ENCODE measurements at places on chromosomes 13 and 19.
A peak's percentile ranks its signal among the peaks of the same experiment; 100 is the strongest.

GRCh38 chr13:111204438-111205177, 89.5 kb downstream of the ARHGEF7 start:
- no peak for DNase-seq

- DNase-seq, result no peak
These were observed 9.1 kb downstream of the ZNF555 start for GRCh38 chr19:2850256-2850925.

GRCh38 chr13:26132756-26133155, 80.9 kb upstream of the SHISA2 start:
- DNase-seq, result no peak

- no peak for DNase-seq
These were observed 9.6 kb upstream of the NOTCH3 start for GRCh38 chr19:15210323-15210781.

- DNase-seq, result no peak
These were observed 1.9 kb upstream of the C1QTNF9 start for GRCh38 chr13:24307211-24308067.

DNA sequence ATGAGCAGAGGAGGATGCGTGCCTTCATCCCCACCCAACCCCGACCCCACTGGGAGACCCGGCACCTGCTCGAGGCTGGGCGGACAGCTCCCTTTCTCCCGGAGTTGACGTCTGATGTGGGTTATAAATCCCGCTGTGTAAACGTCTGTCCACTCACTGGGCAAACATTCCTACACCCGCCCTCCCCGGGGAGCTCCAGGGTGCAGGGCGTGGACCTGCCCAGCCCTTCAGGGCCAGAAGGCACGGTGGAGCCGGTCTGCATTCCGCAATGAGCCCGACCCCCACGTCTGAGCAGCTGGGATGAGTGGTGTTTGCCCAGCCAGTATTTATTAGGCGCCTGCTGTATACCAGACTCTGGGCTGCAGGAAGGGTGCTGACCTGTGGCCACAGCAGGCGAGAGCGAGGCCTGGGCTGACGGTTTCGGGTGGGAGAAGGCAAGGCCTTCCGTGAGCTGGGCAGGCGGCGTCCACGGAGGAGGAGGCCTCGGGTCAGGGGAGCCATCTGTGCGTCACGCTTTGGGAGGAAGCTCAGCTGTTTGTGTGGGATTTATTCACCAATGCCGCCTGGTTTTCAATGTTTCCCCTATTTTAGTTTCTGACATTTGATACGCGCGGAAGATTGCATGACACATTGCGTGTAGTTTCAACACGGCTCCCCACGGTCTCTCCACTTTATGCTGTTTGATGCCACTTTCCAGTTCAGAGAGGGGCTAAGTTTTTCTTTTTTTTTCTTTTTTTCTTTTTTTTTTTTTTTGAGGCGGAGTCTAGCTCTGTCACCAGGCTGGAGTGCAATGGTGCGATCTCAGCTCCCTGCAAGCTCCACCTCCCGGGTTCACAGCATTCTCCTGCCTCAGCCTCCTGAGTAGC, 2.0 kb downstream of the MISP start:
- no peak for DNase-seq

DNA sequence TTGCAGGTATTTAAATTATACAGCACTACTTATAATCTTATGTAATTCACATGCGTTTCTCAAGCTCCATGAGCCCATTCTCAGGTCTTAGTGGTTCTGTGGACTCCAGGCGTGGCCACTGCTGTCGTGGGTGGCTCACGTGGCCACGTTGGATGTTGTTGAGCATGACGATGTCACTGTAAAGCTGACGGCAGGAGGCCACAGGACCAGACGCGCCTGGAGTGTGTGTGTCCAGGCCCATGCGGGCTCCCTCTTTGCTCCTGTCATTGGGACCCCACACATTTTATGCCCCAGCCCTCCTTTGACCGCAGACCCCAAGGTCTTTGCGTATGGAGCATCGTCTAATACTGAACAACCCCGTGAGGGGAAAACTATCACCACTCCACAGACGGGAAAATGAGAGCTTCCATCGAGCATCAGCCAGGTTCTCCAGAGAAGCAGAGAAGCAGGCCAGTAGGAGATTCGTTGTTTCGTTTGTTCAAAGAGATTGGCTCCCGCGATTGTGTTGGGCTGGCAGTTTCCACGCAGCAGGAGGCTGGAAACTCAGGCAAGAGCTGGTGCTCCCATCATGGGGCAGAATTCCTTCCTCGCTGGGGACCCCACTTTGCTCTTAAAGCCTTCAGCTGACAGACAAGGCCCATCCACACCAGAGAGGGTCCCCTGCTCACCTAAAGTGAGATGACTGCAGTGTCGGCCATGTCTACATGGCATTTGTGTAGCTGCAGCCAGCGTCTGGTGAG, 129.3 kb upstream of the SPACA7 start:
- DNase-seq, result no peak

- no peak for DNase-seq
These were observed 52.2 kb downstream of the PEPD start for GRCh38 chr19:33469171-33470039.

DNA sequence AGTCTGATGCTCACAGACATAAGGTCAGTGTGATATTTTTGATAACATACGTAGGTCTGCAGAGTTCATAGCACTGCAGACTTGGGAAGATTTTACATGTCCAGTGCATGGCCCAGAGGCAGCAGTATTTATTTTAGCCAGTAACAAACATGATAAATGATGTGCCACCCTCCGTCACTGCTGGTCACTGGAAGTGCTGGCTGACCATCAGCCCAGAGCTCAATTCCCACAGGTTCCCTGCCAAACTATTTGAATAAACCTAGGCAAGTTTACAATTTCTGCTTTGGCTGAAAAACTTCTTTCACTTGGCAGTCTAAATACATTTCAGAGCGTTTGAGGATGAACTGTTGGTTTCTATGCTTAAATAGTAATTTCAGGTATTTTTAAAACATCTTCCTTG, 135.5 kb upstream of the EDNRB start:
- no peak for DNase-seq

DNA sequence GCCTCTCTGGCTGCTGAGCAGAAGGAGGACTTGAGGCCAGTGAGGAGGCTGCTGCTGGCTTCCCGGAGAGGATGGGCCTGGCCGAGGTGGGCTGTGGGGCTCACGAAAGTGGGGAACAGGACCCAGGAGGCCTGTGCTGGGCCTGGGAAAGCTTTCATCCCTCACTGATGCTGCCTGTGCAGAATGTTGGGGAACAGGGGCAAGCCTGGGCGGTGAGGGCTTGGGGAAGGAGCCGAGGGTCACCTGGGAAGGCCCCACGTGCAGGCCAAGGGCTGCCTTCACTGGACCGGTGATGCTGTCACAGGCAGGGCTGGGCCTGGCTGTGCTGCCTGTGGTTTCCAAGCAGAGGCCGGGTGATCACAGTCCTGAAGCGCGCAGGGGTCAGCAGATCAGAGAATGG, 9.4 kb downstream of the AP1M1 start:
- no peak for DNase-seq

- DNase-seq, result no peak
These were observed 80.8 kb downstream of the PDS5B start for GRCh38 chr13:32666990-32667571.

GRCh38 chr13:41299316-41300094, 11.6 kb upstream of the NAA16 start:
- no peak for DNase-seq

DNA sequence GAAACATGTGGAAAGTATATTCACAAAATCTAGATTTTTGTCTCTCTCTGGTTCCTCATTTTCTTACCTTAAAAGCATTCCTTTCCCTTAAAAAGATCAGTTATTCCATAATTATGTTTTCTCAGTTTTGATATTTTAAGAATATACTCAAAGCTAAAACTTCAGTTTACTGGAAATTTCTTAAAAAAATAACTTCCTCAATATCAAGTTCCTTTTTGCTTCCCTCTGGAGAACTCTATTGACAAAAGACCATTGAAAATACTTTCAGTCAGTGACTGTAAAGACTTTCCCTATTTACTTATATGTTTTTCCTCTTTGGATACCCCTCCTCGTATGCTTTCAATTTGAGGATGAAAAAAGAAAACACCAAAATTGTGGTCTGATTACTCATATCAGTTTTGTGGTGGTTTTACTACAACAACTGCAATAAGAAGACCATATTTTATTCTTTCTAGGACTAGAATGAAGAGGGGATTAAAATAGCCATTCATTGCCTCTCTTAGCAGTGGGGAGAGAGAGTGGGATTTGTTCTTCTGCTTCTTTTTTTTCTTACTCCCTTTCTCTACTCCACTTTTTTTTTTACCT, 113.2 kb downstream of the ESD start:
- no peak for DNase-seq

GRCh38 chr19:6736169-6736916, 1.0 kb downstream of the GPR108 start:
- peak; percentile 50 for DNase-seq

- DNase-seq, result no peak
These were observed 17.3 kb downstream of the SIGLEC8 start for GRCh38 chr19:51440846-51441409.

- no peak for DNase-seq
These were observed 34.9 kb upstream of the OR10H1 start for GRCh38 chr19:15850385-15850784.

DNA sequence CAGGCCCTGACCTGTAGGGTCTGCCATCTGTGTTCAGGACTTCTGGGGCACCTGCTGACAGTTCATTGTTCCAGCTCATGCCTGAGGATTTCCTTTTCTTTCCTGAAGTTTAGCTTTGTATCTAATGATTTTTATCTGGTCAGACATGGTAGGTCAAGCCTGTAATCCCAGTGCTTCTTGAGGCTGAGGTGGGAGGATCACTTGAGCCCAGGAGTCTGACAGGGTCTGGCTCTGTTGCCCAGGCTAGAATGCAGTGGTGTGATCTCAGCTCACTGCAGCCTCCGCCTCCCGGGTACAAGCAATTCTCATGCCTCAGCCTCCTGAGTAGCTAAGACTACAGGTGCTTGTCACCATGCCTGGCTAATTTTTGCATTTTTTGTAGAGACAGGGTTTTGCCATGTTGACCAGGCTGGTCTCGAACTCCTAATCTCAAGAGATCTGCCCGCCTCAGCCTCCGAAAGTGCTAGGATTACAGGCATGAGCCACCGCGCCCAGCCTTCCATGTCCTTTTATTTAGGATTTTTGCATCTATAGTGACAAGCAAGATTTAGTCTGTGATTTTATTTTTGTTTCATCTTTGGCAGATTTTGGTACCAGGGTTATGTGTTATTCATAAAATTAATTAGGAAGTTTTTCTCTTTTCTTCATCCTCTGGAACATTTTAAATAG, 33.2 kb downstream of the CHST8 start:
- no peak for DNase-seq

GRCh38 chr19:39438270-39438934, 2.7 kb upstream of the RPS16 start:
- no peak for DNase-seq

DNA sequence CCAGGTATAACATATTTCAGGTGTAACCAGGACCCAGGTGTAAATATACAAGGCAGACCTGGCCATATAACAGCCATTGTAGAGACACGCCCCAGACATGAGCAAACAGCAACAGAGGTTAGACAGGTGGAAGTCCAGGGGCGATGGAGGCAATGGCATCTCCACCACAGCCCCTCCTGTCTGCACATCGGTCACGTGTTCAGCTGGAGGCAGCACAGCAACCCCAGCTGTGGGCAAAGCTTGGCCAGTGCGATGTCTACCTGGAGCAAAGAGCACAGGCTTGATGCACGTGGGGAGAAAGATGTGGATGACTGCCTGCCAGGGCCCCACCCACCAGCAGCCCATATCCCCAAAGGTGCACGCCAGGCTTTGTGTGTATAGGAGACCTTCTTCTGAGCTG, 4.4 kb downstream of the CYP4F2 start:
- no peak for DNase-seq

DNA sequence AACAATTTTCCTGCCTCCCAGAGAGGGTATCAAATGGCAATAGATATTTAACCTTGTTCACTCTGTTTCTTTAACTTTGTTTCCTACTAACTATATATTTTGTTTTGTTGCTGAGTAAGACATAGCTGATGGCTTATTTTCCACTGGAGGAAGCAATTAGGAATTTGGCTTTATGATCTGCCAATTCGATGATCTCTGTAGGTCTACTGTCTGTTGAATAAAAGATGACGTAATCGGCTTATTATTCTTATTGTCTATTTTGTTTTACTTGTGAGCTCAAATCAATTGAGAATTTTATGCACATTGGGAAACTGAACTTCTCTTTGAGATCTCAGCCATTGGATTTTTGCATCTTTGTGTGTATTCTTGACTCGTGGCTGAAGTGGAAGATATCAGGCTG, 862.6 kb downstream of the EFNB2 start:
- no peak for DNase-seq

GRCh38 chr19:13843104-13843921, 33.6 kb upstream of the NANOS3 start:
- DNase-seq, result no peak

GRCh38 chr19:6739883-6740588, 556 bp downstream of the TRIP10 start:
- DNase-seq, result no peak

DNA sequence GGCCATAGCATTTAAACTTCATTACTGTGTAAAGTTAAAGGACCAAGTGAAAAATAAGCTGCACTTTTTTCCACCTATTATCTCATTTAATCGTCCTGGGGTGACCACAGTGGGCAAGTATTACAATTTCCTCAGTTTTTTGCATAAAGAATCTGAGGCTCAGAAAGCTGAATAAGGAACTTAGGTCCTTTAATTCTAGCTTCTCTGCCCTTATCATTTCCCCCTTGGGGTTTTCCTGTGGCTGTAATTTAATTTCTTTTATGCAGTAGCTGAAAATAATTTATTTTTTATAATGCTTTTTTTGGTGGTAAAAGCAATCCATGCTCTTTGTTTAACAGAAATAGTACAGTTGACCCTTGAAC, 59.8 kb upstream of the RCBTB2 start:
- no peak for DNase-seq

DNA sequence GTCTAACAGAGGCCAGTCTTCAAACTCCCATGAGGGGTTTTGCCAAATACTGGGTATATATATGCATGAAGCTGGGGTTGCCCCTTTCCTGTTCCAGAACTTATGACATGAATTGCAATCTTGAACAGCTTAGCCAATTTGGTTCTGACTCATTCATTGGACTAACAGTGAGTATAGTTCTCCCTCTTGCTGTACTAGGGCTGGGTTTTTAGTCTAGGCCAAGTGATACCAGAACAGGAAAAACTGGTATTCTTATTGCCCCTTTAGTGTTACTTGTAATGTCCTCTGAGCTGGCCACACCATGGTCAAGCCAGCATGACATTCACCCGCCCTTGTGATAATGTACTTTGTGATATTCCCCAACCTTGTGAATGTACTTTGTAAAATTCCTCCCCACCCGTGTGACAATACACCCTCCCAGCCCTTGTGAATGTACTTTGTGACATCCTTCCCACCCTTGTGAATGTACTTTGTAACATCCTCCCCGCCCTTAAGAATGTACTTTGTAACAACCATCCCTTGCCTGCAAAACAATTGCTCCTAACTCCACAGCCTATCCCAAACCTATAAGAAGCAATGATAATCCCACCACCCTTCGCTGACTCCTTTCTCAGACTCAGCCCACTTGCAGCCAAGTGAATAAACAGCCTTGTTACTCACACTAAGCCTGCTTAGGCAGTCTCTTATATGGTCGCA, 26.9 kb downstream of the ZNF846 start:
- DNase-seq, result no peak

DNA sequence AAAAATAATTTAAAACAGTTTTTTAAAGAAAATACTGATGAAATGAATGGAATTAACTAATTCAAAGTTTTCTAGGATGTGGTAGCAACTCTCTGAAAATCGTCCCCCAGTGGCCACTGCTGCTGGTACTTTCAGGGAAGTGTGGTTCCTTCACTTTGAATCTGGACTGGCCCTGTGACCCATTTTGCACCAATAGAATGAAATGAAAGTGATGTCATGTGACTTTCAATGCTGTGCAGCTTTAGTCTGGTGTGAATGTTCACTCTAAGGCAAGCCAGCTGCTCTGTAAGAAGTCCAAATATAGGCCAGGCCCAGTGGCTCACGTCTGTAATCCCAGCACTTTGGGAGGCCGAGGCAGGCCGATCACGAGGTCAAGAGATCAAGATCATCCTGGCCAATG, 26.4 kb upstream of the HNRNPA1L2 start:
- DNase-seq, result no peak
